PC-9 (cell line): ENCODE measurements at places on chromosomes 13 and 19.

DNA sequence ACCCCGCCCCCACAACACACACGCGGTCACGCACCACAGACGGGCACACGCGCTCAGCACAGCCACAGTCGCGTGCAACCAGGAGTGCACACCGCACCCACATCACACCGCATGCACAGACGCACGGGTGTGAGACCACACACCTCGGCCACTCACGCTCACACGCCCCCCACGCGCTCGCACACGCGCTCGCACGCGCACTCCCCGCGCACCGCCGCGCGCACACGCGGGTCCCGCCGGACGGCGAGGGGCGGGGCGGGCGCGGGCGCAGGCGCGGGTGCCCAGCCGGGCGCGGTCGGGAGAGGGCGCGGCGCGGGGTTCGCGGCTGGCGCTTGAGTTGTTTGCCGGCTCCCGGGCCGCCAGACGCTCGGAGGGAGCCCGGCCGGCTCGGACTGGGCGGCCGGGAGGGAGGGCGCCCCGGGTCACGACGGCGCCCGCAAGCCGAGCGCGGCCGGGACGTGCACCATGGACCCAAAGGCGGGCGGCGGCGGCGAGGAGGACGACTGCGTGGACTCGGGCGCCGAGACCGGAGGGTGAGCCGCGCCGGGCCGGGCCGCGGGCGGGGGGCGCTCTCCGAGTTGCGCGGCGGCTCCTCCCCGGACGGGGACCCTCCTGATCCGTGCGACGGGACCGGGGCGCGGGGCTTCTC is at the start of gene FAM124A:
FAM124A (plus strand) TSS at position 362 of the 649 bp plus-strand sequence; CDS start at position 466, 104 bp downstream.
- no peak for DNase-seq

GRCh38 chr13:36124236-36124822 is 6.9 kb downstream of the DCLK1 start:
- no peak for DNase-seq

- DNase-seq = no peak
These were observed 1374.8 kb downstream of the PCDH9 start for GRCh38 chr13:65855242-65855805.

- DNase-seq = no peak
These were observed 693.1 kb upstream of the SLC10A2 start for GRCh38 chr13:103759361-103759760.

GRCh38 chr13:30276178-30276577 is 31.2 kb downstream of the KATNAL1 start:
- DNase-seq = no peak
